Activated naive CD4-positive, alpha-beta T cell treated with anti-CD3 and anti-CD28 coated beads for 36 hours (primary cell): ENCODE measurements at places on chromosomes 2 and 18. TPM values are rescaled to one million over a fixed set of nuclear protein-coding genes. Genes with fewer than 3 reads are reported as not detected.

GRCh38 chr2:39781697-39782096 is 2.6 kb upstream of the THUMPD2 start:
- no peak for DNase-seq
- H3K4me3 ChIP-seq, result no peak overlapping the region
- peaks cover 42% of the 10 kb centered on the region for H3K4me1 ChIP-seq
- peaks cover 6% of the 10 kb centered on the region for H3K36me3 ChIP-seq
- H3K27ac ChIP-seq, result no peak overlapping the region
- no peaks in the 10 kb centered on the region for H3K27me3 ChIP-seq

DNA sequence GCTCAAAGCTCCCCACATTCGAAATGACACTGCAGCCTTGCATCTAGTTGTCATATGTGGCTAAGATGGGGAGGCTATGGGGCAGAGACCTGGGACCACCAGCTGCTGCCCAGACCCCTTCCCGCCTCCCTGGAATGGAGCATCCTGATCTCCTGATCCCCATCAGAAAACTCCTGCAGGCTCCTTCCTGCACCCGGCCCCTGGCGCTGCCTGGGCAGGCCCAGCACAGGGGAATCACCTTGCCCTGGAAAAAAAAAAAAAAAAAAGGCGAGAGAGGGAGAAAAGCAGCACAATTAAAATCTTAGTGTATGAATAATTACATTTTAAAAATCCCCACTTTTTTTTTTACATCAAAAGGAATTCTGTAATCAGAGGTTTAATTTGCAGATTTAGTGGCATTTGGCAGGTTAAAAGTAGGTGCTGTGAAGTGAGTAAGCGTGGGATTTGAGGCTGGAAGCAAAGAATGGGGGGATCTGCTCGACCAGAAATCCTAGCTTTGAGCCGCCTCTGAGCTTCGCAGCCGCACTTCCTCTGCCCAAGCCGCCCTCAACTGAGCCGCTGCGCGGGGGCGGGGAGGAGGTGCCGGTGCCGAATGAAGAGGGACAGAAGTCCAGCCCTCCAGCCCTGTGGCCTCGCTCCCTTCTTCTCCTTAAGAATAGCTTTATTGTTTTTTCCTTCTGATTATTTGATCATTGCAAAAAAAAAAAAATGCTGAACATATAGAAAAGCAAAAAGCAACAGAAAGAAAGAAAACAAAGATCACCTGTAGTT is 30.0 kb downstream of the THNSL2 start:
- H3K4me3 ChIP-seq, result peak overlapping the region; percentile 27
- no peaks in the 10 kb centered on the region for H3K36me3 ChIP-seq
- no peak overlapping the region for H3K27ac ChIP-seq
- peak; percentile 51 for DNase-seq
- H3K27me3 ChIP-seq, result peaks cover 48% of the 10 kb centered on the region

DNA sequence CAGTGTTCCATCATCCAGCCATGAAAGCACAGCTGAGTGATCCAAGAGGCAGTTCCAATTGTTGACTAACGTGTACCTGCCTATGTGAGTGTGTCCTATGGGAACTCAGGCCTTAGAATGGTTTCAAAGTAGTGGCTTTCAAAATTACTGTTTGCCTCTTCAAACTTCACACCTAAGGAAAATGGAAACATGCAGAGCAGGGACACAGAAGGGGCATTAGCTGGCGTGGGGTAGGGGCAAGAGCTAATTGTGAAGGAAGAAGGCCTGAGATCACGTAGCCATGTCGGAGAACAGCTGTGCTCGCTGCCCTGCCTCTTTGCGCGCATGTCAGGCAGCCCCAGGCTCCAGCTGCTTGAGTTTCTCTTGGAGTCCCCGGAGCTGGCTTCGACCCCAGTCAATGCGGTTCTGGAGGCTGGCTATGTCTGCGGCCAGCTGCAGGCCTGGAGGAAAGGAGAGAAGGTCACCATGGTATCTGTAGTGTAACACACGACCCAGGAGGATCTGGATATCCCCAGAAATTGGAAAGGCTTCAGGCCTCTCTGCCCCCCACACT is 3.8 kb upstream of the IMP4 start:
- H3K36me3 ChIP-seq, result peaks cover 25% of the 10 kb centered on the region
- DNase-seq, result no peak

GRCh38 chr2:233098618-233099017 is 38.5 kb downstream of the INPP5D start:
- H3K36me3 ChIP-seq, result peaks cover 14% of the 10 kb centered on the region
- H3K4me3 ChIP-seq, result no peak overlapping the region
- peaks cover 64% of the 10 kb centered on the region for H3K4me1 ChIP-seq
- DNase-seq, result no peak
- H3K27ac ChIP-seq, result no peak overlapping the region

DNA sequence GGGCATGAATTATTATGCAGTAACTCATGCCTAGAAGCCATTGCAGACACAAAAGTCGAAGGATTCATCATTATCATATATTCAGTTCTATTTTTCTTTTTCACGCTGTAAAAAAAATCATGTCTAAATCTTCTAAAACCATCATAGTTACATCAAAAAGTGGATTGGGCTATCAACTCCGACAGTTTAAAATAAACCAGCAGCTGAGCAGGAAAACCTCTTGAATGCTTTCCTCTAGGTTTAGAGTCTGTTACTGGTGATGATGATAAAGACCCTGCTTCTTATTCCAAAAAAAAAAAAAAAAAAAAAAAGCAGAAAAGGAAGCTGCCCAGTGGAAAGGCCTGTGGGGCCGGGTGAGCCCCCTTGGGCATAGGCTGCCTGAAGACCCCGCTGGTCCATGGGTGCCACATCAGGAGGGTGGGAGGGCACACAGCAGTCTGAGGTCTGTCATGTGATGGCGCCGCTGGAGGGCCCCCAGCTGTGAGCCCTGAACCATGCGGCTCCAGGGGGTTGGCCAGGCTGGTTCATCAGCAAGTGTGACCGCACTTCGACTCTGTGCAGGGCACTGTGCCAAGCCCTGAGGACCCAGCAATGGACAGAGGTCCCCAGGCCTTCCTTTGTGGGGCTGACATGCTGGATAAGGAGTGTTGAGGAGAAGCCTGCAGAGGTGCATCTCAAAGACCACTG is 199.6 kb downstream of the EIPR1 start:
- no peaks in the 10 kb centered on the region for H3K4me1 ChIP-seq
- no peak for DNase-seq
- peaks cover 6% of the 10 kb centered on the region for H3K36me3 ChIP-seq
- H3K27me3 ChIP-seq, result no peaks in the 10 kb centered on the region
- H3K4me3 ChIP-seq, result no peak overlapping the region
- H3K27ac ChIP-seq, result no peak overlapping the region

GRCh38 chr2:53467467-53468180 is 300.0 kb upstream of the CHAC2 start:
- no peak overlapping the region for H3K4me3 ChIP-seq
- H3K36me3 ChIP-seq, result no peaks in the 10 kb centered on the region
- H3K4me1 ChIP-seq, result no peaks in the 10 kb centered on the region

- peak; percentile 50 for DNase-seq
- peak overlapping the region; percentile 92 for H3K4me3 ChIP-seq
- peak overlapping the region; percentile 96 for H3K27ac ChIP-seq
- no peaks in the 10 kb centered on the region for H3K27me3 ChIP-seq
- H3K4me1 ChIP-seq, result peaks cover 51% of the 10 kb centered on the region
Observed at GRCh38 chr2:231781798-231782726, 980 bp upstream of the PDE6D start.

- peaks cover 43% of the 10 kb centered on the region for H3K4me1 ChIP-seq
- H3K27ac ChIP-seq, result peak overlapping the region; percentile 99
- H3K4me3 ChIP-seq, result peak overlapping the region; percentile 91
- peak; percentile 72 for DNase-seq
- H3K36me3 ChIP-seq, result peaks cover 54% of the 10 kb centered on the region
Observed at GRCh38 chr2:85539361-85540132, 579 bp downstream of the MAT2A start.

- no peaks in the 10 kb centered on the region for H3K36me3 ChIP-seq
- no peaks in the 10 kb centered on the region for H3K4me1 ChIP-seq
- no peak overlapping the region for H3K4me3 ChIP-seq
- no peak for DNase-seq
- H3K27me3 ChIP-seq, result no peaks in the 10 kb centered on the region
Observed at GRCh38 chr2:67309281-67309680, 87.9 kb upstream of the ETAA1 start.

GRCh38 chr2:14619441-14619840 is 13.1 kb upstream of the LRATD1 start:
- peaks cover 7% of the 10 kb centered on the region for H3K27me3 ChIP-seq
- H3K4me3 ChIP-seq, result no peak overlapping the region
- H3K27ac ChIP-seq, result no peak overlapping the region
- H3K4me1 ChIP-seq, result no peaks in the 10 kb centered on the region
- no peak for DNase-seq

GRCh38 chr2:183614799-183615435 is 490.7 kb downstream of the NUP35 start:
- H3K27ac ChIP-seq, result no peak overlapping the region
- H3K36me3 ChIP-seq, result no peaks in the 10 kb centered on the region
- H3K27me3 ChIP-seq, result no peaks in the 10 kb centered on the region
- H3K4me3 ChIP-seq, result no peak overlapping the region
- no peaks in the 10 kb centered on the region for H3K4me1 ChIP-seq

DNA sequence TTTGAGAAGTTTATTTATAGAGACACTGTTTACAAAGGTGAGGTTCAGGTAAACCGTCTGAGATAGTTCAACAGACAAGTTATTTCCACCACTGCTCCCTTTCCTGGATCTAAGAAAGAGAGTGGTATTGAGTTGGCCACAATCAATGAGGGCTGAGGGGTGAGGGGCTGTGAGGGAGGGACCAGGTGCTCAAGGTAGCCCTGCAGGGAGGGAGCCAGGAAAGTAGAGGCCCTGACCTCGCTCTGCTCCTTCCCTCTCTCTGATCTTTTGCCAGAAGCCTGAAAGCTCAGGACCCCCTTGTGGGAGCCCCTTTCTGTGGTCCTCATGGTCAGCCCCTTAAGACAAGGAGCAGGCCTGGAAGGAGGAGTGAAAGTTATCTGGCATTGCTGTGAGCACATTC is 29.8 kb downstream of the COL4A3 start:
- no peak for DNase-seq
- peaks cover 13% of the 10 kb centered on the region for H3K27me3 ChIP-seq

DNA sequence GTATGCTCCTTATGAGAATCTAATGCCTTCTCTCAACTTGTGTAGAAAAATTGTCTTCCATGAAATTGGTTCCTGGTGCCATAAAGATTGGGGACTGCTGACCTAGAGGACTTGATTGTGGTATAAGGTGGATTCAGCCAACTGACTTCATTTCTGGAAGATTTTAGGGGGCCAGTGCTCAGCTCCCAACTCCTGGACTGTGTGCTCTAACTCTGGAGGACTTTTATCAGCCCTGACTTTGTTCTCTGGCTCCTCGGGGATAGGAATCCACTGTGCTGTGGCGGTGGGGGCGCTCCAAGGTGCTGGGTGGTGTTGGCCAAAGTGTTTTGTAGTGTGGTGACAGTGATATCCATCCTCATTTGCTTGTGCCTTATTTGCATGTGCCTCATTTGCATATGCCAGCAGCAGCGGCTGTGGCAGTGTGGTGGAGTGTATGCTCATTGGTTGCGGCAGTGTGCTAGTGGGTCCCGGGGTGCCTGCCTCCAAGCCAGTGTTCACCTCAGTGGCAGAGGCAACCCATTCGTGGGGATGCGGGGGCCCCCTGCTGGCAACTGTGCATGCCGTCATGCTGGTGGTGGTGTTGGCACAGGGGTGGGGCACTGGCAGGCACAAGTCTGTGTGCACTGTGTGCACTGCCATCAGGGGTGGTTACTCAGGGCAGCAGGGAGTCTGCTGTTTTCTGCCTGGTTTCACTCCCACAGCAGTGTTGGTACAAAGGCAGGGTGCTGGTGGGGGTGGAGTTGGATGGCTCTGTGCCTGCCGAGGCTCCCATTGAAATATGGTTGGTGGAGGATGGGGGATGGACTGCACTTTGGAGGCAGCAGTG is 19.6 kb downstream of the EHBP1 start:
- no peak overlapping the region for H3K27ac ChIP-seq
- peak; percentile 29 for DNase-seq
- no peak overlapping the region for H3K4me3 ChIP-seq

- no peaks in the 10 kb centered on the region for H3K36me3 ChIP-seq
- H3K4me3 ChIP-seq, result no peak overlapping the region
- H3K27me3 ChIP-seq, result no peaks in the 10 kb centered on the region
- H3K27ac ChIP-seq, result no peak overlapping the region
Observed at GRCh38 chr2:167592441-167592840, 655.0 kb downstream of the STK39 start.

DNA sequence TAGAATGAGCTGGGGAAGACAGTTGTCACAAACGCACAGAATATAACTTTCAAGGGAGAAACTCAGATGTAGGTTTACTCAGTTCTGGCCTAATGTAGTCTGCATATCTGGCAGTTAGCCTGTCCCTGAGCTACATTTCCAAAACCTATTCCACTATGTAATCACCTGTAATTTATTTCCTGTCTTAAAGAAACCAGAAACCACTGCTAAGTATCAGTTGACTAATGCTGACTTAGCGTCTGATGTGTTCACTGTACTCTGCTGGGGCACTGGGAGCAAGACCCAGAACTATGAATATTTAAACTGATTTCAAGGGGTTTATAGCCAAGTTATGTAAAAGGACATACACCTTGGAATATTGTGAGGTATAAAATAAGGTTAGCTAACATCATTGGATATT is 1995.2 kb upstream of the PIK3C3 start:
- H3K27me3 ChIP-seq, result no peaks in the 10 kb centered on the region
- no peaks in the 10 kb centered on the region for H3K36me3 ChIP-seq
- H3K27ac ChIP-seq, result no peak overlapping the region
- DNase-seq, result no peak
- no peaks in the 10 kb centered on the region for H3K4me1 ChIP-seq
- no peak overlapping the region for H3K4me3 ChIP-seq

- no peak overlapping the region for H3K4me3 ChIP-seq
- peaks cover 11% of the 10 kb centered on the region for H3K36me3 ChIP-seq
- no peak for DNase-seq
- peaks cover 13% of the 10 kb centered on the region for H3K4me1 ChIP-seq
- H3K27me3 ChIP-seq, result no peaks in the 10 kb centered on the region
- H3K27ac ChIP-seq, result no peak overlapping the region
Observed at GRCh38 chr2:113058411-113058994, 495 bp upstream of the IL36RN start.

- H3K4me1 ChIP-seq, result no peaks in the 10 kb centered on the region
- no peaks in the 10 kb centered on the region for H3K36me3 ChIP-seq
- no peaks in the 10 kb centered on the region for H3K27me3 ChIP-seq
- DNase-seq, result no peak
Observed at GRCh38 chr2:205797866-205798265, 115.6 kb downstream of the NRP2 start.

- H3K4me3 ChIP-seq, result no peak overlapping the region
- H3K36me3 ChIP-seq, result no peaks in the 10 kb centered on the region
- no peak for DNase-seq
- no peaks in the 10 kb centered on the region for H3K4me1 ChIP-seq
Observed at GRCh38 chr2:202488671-202489070, 112.5 kb downstream of the BMPR2 start.

DNA sequence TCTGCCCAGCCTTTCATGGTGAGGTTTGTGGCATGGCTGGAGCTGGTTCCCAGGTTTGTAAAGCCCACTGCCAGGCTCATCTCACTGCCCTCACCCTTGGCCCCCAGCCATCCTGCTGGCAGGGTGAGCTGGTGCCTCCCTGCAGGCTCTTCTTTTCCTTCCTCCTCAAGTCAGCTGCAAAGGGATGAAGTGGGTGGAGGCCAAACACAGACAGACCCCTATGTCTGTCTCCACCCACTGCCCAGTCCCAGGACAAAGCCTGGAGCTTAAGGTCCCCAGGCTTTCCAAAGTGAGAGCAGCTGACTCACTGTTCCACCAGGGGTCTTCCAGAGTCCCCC is 92.0 kb downstream of the TNS1 start:
- H3K27me3 ChIP-seq, result peaks cover 9% of the 10 kb centered on the region
- no peak overlapping the region for H3K27ac ChIP-seq
- DNase-seq, result no peak
- no peak overlapping the region for H3K4me3 ChIP-seq
- no peaks in the 10 kb centered on the region for H3K4me1 ChIP-seq
- H3K36me3 ChIP-seq, result no peaks in the 10 kb centered on the region

The SLC16A14 gene
- total RNA-seq, result 0.79 TPM

The CNTNAP5 gene
- total RNA-seq, result not detected

The NPHP1 gene
- total RNA-seq, result 1.1 TPM

The TGOLN2 gene
- 82.5 TPM for total RNA-seq

The NTSR2 gene
- not detected for total RNA-seq

The ATP5F1A gene
- 467 TPM for total RNA-seq
